ENCODE measurements at places on chromosomes 7 and 10.

DNA sequence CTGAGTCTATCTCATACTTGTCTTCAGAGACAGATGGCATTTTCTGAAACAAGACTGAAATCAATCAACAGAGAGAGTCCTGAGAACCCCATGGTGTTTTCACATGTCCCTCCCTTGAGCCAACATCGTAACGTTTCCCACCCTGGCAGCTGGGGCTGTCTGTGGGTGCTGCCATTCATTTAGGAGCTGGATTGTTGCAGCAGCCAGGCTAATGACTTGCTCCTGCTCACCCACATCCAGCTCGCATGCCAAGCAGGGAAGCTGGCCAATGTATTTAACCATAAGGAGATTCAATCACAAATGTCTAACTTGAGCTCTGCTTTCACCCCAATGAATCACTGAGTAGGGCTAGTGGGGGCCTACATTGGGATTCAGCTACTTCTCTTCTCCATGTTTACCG is 146.1 kb downstream of the ADRA2A start:
- DNase-seq = no peak

- DNase-seq = no peak
Observed at GRCh38 chr7:100356416-100357068, 1.4 kb upstream of the PILRB start.

DNA sequence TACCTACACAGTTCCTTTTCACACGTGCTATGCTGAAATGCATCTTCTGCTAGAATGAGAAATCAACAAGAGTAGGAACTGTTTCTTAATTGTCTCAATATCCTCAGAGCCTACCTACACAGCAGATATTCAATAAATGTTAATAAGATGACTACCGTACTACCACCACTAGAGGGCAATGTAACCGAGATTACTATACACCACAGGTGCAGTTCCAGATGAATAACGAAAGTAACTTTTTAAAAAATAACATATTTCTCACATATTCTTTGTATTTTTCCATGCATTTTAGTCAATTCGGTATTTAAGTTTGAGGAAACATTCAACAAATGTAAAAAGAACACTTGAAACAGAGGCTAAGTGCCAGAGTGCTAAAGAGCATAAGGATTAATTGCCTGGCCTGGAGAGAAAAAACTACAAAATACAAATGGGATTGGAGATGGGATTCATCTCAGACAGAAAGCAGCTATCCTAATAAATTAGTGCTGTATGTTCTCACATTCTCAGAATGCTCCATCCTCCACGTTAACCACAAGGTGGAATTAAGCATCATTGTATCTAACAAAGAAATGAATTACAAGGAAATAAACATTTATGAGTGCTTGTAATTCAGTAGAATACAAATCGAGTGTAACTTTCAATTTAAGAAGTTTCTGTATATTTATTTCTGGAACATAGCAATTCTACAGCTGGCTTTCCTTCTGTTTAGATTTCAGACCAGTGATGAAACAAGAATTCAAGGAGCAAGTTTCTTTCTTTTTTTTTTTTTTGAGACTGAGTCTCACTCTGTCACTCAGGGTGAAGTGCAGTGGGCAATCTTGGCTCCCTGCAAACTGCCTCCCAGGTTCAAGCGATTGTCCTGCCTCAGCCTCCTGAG is 20.3 kb upstream of the HECTD2 start:
- DNase-seq = no peak

- DNase-seq = no peak
Observed at GRCh38 chr7:116732788-116733694, 61.0 kb downstream of the MET start.

DNA sequence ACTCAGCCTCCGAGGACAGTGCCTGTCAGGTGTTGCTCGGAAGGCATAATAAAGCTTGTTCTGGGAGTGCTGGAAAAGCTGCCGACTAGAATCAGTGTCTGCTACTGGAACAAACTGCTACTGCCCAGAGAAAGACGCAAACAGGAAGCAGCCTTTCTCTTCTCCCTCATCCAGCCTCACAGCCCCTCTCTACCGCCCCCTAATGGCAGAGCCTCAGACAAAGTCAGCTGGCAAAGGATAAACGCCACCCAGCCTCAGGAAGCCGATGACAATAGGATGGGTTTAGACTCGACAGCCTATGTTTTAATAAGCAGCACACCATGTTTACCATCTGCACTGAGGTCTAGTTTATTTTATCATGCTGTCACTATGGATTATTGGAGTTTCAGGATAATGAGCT is 169.5 kb upstream of the LYZL1 start:
- DNase-seq = no peak

Data from activated T-cell treated with anti-CD3 and anti-CD28 coated beads for 1 hour (primary cell).